Panc1 (cell line): ENCODE measurements at places on chromosomes 7 and 10. TPM values are rescaled to one million over a fixed set of nuclear protein-coding genes. Genes with fewer than 3 reads are reported as not detected.
A peak's percentile ranks its signal among the peaks of the same experiment; 100 is the strongest.

DNA sequence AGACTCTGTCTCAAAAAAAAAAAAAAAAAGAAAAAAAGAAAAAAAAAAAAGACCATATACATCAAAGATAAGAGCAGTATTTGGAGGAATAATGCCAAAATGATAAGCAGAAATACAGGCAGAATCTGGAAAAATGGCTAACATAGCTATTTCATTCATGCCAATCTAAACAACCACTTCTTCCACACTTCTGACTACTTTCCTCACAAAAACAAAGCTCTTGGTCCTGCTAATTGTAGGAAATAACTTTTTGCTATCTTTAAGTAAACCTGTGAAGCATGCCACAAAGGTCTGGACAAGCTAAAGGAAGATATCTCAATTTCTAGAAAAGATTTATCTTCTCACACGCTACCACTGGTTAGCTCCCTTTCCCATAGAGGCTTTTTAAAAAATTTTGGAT, 30.4 kb downstream of the MICU1 start:
- H3K27ac ChIP-seq: no peak overlapping the region
- H3K27me3 ChIP-seq: no peaks in the 10 kb centered on the region
- no peak overlapping the region for H3K4me3 ChIP-seq
- no peak for DNase-seq
- H3K4me1 ChIP-seq: no peaks in the 10 kb centered on the region

FKBP9 gene
- 183 TPM for total RNA-seq

- H3K4me1 ChIP-seq: no peaks in the 10 kb centered on the region
- peak; percentile 25 for DNase-seq
- H3K27ac ChIP-seq: no peak overlapping the region
- no peaks in the 10 kb centered on the region for H3K36me3 ChIP-seq
- no peaks in the 10 kb centered on the region for H3K27me3 ChIP-seq
- no peak overlapping the region for H3K4me3 ChIP-seq
Observed at GRCh38 chr7:18177815-18178660, 150.4 kb upstream of the PRPS1L1 start.

DNA sequence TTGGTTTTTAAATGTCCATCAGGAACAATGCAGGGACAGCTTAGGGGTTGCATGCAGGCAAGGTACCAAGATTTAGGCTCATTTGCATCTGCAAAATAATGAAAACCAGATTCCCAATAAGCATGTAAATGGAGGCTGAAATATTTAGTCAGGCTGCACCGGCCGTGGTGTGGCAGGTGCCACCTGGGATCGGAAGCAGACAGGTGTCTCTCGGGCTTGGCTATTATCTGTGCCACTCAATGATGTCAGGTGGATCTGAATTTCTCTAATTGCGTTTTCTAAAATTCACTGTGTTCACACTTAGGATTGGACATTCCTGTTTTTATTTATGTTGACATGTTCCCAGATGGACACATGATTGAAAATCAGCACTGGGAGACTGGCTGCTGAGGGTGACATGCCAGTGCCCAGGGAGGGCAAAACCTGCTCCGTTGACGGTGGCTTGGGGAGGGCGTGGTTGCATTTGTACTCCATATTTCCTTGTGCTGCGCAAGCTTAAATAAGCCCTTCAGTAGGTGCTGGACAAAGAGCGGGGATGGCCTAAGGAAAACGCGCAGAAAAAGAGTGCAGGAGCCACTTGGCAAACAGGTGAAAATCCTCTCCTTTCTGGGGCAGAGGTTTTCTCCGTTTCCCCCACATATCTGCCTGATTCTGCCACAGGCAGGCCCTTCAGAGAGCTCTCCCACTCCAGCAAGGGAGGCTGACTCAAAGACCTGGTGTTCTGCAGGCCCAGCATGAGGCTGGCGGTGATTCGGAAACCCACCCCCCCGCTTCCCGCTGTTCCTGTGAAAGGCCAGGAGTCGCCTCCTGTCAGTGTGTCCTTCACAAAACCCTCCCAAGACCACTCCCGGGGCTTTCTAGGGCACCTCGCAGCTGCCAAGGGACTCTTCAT, 142.5 kb downstream of the WDR37 start:
- H3K27me3 ChIP-seq: peaks cover 8% of the 10 kb centered on the region
- H3K36me3 ChIP-seq: no peaks in the 10 kb centered on the region
- no peak overlapping the region for H3K27ac ChIP-seq
- no peak overlapping the region for H3K4me3 ChIP-seq
- H3K4me1 ChIP-seq: no peaks in the 10 kb centered on the region

- H3K4me1 ChIP-seq: no peaks in the 10 kb centered on the region
- no peak for DNase-seq
- no peaks in the 10 kb centered on the region for H3K36me3 ChIP-seq
- H3K27ac ChIP-seq: no peak overlapping the region
- H3K27me3 ChIP-seq: no peaks in the 10 kb centered on the region
- H3K4me3 ChIP-seq: no peak overlapping the region
Observed at GRCh38 chr7:138186951-138187351, 110.7 kb downstream of the AKR1D1 start.
